ENCODE measurements at places on chromosomes 5 and 9.
A peak's percentile ranks its signal among the peaks of the same experiment; 100 is the strongest.

GRCh38 chr5:92800365-92800764 lies 780.7 kb downstream of the NR2F1-AS1 start:
- DNase-seq: peak; percentile 46

GRCh38 chr9:104553261-104553660 lies 15.7 kb upstream of the OR13C8 start:
- DNase-seq: no peak

- no peak for DNase-seq
These were observed 94.9 kb upstream of the GRHPR start for GRCh38 chr9:37327553-37327952.

DNA sequence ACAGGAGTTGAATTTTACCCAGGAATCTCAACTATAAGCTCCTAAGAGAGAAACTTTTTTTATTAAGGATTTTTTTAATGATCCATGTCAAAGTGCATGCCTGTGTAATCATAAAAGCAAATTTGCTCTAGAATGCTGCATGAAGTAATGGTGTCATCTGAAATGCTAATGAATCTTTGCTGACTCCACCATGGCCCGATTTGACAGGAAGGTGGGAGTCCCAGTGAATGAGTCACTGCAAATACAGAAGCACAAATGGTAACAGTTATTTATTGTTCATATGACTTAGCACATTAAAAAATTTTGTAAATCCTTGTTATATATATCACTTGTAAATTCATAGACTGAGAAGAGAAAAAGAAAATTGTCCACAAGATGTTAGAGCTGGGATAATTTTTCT lies 341.3 kb downstream of the RASEF start:
- no peak for DNase-seq

GRCh38 chr5:149549461-149550267 lies 1.6 kb downstream of the CSNK1A1 start:
- peak; percentile 40 for DNase-seq

DNA sequence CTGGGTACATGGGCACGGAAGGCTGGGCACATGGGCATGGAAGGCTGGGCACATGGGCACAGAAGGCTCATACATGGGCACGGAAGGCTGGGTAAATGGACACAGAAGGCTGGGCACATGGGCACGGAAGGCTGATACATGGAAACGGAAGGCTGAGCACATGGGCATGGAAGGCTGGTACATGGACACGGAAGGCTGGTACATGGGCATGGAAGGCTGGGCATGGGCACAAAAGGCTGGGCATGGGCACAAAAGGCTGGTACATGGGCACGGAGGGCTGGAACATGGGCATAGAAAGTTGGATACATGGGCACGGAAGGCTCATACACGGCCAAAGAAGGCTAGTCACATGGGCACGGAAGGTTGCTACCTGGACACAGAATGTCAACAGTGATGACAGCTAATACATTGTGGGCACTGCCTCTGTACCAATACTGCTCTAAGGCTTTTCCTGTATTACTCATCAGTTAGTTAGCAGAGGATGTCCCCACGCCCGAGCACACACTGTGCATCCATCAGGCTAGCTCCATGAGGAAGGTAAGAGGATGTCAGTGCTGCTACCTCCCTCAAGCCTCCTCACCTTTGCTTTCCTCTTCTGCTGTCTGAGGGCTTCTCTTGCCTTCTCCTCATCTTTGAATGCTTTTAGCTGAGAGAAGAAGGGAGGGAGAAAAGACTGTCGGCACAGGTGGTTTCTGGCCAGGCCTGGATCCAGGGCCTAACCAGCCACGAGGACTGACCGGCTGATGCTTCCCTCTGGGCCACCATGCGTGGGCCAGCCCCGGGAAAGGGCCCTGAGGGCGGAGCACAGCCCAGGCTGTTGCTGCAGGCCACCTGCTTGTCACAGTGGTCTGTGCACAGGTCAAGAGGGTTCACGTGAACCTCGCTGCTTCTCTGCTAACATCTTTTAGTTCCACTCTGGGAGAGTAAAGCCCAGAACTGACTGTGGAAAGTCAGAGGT lies 14.3 kb downstream of the GPX3 start:
- no peak for DNase-seq

DNA sequence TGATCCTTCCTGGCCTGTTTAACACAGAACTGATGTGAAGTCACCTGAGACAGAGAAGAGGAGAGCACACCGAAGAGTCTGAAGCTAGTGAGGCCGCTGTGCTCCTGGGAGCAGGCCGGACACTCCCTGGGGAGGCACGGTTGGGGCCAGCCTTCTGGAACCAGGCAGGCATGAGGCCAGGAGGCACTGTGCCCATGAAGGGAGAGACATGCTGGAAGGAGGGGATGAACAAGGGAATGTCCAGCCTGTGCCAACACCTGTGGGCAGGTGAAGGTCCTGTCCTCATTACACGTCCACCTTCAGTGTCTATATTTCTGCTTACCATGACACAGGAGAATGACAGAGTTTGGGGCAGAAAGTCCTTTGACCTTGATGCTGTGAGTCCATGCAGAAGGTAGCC lies 183.8 kb upstream of the S1PR3 start:
- no peak for DNase-seq

DNA sequence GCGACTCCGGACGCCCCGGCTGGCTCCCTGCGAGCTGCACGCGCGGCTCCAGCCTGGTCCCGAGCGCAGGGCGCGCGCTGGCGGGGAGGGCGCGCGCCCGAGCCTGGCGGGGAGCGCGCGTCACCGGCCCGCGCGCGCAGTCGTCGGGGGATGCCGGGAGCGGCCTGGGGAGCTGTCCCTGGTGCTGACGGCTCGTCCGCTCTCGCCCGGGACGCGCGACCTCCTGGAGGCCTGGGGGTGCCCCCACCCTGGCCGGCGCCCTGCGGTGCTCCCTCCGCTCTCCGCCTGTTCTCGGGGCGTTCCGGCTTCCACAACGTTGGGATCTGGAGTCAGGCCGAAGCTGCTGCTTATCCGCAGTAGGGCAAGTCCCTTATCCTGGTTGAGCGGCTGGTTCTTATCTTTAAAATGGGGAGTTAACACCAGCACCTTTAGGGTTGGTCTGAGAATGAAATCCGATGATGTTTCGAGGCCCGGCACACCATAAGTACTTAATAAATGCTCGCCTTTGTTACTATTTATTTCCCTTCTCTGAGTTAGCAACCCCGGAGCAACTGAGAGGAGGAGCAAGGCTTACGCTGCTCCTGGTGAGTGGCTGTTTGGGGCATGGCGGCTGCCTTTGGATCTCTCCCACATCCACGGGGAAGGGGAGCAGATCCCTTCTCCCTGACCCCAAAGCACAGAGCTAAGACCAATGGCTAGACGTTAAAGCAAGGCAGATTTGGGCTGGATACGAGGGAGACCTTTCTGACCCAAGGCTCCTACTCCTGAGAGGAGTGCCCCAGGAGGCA lies at the start of gene FAM163B:
TSS of gene FAM163B (minus strand) at position 79 of the 788 bp plus-strand sequence. CDS start 29,166 bp downstream, outside the sequence.
- DNase-seq: no peak

DNA sequence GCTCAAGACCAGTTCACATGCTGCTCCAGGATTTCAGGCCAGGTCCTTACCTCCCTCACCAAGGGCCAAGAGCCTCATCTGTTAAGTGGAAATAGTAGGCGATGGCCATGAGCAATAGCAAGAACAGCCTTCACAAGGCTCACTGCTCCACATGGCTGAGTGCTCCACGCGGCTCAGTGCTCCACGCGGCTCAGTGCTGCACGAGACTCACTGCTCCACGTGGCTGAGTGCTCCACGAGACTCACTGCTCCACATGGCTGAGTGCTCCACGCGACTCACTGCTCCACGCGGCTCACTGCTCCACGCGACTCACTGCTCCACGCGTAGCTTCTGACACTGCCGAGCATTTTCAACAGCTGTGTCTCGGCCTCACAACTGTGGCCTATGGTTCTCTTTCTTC lies 36.4 kb upstream of the ADAMTS2 start:
- DNase-seq: no peak

DNA sequence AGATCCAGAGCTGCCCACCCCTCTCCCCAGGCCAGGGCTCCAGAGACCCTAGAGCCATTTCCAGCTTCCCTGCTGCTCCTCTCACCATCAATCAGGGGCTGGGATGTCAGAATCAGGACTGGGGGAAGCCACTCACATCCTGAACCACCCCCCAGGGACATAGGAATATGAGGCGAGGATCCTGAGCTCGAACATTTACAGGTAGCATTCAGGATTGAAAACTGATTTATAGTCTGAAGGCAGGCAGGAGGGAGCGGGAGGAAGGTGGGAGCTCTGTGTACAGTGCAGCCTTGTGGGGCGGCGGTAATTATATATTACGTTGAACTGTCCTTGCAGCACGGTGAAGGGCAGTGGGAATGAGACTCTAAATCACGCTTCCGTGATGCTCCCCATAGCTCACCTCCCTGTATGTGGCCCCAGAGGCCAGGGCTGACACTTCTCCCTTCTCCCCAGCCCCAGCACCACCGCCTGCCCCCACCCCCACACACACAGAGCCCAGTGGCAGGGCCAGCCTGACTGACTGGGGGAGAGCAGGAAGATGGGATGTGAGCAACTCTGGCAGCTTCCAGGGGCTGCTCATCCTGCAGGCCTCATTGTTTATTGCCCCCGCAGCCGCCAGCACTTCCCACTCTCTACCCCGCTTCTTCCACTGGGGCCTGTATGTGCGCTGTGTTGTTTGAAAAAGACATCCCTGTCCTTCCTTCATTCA lies 76.0 kb upstream of the HSPA9 start:
- no peak for DNase-seq

- no peak for DNase-seq
These were observed 9.4 kb downstream of the SLC6A19 start for GRCh38 chr5:1210832-1211251.

DNA sequence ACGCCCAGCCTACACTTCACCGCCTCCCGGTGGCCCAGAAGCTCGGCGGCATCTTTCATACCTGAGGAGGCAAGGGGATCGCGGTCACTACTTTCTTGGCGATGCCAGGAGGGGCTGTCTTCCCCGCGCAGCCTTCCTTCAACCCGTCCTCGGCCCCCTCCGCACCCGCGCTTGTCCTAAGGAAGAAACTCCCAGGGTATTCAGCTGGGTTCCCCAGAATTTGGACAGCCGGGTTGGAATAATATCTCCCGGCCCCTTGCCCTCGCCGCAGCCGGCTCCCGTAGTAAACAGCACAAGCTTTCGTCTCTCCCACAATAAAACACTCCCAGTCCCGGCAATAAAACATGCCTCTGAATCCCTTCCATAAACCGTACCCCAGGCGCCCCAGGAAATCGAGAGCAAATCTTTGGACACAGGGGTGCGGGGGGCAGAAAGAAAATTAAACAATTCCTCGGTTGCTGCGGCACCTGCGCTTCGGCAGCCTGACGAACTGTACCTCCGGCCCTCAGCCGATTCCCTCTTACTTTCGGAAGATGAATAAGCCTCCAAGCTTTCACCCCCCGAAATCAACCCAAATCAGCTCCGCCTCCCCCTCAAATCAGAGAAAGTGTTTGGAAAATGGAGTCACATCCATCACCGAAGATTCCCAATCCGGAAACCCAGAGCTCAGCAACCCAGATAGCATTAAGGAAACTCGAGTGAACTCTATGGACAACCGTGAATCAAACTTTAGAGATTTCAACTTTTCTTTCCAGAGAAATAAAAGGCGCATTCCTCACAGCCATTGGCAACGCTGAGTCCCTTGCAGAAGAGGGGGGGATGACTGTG lies 1.1 kb downstream of the OTP start:
- DNase-seq: no peak

GRCh38 chr5:131953969-131954368 lies 8.5 kb upstream of the MEIKIN start:
- no peak for DNase-seq

DNA sequence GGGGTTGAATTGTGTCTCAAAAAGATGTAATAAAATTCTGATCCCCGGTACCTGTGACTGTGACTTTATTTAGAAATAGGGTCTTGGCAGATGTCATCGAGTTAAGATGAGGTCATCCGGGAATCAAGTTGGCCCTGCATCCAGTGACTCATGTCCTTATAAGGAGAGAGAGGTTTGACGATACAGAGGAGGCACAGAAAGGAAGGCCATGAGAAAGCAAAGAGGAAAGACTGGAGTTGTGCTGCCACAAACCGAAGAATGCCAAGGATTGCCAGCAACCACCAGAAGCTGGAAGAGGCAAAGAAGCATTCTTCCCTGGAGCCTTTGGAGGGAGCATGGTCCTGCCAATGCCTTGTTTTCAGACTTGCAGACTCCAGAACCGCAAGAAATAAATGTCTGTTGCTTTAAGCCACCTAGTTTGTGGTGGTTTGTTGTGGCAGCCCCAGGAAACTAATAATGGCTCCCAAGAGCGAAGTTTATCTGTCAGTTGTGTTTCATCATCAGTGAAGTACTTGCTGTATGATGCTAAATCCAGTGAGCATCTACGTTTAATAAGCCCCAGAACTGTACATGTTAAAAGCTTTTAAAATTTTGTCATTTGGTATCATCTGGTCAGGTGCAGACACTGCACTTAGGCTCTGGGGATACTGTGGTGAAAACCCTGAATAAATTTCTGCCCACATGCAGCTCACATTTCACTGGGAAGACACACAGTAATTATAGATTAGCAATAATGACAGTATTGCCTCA lies 114.8 kb downstream of the TLE4 start:
- no peak for DNase-seq

DNA sequence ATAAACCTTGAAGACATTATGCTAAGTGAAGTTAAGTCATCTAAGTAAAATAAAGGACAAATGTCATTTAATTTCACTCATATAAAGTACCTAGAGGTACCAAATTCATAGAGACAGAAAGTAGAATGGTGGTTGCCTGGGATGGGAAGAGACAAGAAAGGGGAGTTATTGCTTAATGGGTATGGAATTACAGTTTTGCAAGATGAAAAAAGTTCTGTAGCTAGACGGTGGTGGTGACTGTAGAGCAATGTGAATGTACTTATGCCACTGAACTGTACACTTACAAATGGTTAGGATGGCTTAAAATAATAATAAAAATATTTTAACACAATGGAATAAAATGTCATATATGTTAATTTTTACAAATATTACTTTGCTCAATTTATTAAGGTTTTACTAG lies 128.0 kb downstream of the MPDZ start:
- no peak for DNase-seq

DNA sequence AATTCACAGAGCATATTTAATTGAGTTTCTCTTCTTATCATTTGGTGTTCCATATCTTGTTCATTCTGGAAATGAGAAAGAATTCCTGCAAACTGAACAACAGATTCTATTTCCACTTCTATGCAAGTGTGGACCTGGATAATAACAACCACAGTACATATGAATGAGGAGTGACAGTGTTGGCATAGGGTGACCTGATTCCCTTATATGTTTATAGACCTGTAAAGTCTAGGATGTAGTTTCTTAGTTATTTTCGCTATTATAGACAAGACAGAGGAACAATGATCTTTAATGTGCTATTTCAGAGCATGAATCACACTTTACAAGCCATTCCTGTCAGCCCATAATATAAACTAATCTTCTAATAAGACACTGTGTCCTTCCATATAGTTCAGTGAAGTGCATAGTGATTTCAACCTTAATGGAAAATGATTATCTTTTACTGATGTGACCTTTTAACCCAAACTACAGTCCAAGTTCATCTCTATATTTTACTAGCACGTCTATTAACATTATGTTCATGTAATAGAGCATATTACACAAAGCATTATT lies 88.2 kb upstream of the FAM174A start:
- DNase-seq: no peak

- no peak for DNase-seq
These were observed 101.3 kb downstream of the C9orf152 start for GRCh38 chr9:110106661-110107060.

All from NCI-H345 (cell line).